Activated naive CD4-positive, alpha-beta T cell treated with anti-CD3 and anti-CD28 coated beads, Interleukin-2, amount 10 ng/mL, durations not matched to agents 5 hours and 36 hours (primary cell): ENCODE measurements at places on chromosomes 4 and X. TPM values are rescaled to one million over a fixed set of nuclear protein-coding genes. Genes with fewer than 3 reads are reported as not detected.

The PAGE5 gene
- total RNA-seq, result not detected

The CLDN22 gene
- not detected for total RNA-seq

The PRDM8 gene
- 7.4 TPM for total RNA-seq

The NDP gene
- not detected for total RNA-seq

The NXF2 gene
- total RNA-seq, result not detected

The ITGB1BP2 gene
- total RNA-seq, result 4.5 TPM
